ENCODE measurements at places on chromosomes 12 and 14.
A peak's percentile ranks its signal among the peaks of the same experiment; 100 is the strongest.

- DNase-seq, result no peak
These were observed 117.7 kb downstream of the PRKCH start for GRCh38 chr14:61438860-61439765.

DNA sequence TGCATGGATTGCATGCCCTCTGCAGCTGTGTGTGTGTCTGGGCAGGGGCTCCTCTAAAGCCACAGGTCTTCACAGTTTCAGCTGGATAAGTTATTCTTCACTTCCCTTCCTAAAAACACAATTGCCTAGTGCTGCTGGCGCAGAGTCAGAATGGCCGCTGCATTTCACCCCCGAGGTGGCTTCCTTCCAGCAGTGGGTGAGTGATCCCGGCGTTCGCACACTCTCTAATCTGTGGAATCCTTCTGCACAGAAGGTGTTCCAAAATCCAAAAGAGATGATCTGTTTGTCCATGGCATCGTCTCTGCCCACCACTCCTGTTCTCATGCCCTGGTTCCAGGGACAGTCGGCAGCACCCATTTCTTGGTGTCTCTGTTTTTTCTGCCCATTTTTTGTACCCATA, 340.7 kb downstream of the DPF3 start:
- no peak for DNase-seq

GRCh38 chr12:26188127-26188526, 7.2 kb upstream of the SSPN start:
- no peak for DNase-seq

DNA sequence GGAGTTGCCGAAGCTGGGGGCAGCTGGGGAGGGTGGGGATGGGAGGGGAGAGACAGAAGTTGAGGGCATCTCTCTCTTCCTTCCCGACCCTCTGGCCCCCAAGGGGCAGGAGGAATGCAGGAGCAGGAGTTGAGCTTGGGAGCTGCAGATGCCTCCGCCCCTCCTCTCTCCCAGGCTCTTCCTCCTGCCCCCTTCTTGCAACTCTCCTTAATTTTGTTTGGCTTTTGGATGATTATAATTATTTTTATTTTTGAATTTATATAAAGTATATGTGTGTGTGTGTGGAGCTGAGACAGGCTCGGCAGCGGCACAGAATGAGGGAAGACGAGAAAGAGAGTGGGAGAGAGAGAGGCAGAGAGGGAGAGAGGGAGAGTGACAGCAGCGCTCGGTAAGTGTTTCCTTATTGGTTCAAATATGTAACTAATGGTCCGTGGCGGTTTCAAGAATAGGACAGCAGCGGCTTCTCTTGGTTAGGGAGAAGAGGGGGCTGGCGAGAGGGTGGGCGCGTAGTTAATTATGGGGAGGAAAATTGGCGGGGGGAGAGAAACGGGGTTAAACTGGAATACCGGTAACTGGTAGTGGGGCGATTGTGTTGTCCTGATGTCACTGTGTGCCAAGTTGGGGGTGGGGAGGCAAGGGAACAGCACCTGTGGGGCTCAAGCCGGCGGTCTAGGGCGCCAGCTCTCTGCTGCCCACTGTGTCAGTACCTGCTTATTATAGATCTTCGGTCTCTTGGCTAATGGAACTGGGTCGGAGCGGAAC, 8.4 kb downstream of the HOXC8 start:
- no peak for DNase-seq

- DNase-seq, result no peak
These were observed 521 bp upstream of the GMFB start for GRCh38 chr14:54489318-54489683.

DNA sequence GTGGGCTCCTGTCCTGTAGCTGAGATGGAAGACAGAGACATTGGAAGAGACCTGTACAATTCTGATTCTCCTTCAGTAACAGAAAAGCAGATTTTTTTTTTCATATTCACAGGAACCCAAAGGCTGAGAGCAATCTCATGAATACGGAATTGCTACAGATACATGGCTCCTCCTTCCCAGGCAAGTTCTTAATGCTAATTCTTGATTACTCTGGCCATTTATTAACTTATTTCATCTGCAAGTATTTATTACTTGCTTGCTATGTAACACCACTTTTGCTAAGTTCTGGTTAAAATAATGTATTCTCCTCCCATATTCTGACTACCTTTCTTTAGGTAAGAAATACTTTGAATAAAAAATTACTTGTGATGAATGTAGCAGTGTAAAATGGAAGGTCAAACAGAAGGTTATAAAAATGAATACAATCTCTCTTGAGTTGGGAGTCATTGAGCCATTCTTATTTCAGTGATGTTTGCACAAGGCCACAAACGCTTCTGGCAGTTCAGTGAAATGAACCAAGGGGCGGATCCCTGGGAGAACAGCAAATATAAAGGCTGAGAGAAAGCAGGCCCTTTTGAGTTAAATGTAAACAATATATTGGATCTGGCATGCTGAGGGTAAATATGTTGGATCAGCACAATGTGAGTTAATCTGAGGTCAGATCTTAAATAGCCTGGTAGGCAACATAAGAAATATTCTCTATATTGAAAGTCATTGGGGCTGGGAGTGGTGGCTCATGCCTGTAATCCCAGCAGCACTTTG, 37.6 kb downstream of the MUCL1 start:
- DNase-seq, result no peak

- peak; percentile 86 for DNase-seq
These were observed 1120.8 kb upstream of the TMEM132C start for GRCh38 chr12:127145929-127146789.

DNA sequence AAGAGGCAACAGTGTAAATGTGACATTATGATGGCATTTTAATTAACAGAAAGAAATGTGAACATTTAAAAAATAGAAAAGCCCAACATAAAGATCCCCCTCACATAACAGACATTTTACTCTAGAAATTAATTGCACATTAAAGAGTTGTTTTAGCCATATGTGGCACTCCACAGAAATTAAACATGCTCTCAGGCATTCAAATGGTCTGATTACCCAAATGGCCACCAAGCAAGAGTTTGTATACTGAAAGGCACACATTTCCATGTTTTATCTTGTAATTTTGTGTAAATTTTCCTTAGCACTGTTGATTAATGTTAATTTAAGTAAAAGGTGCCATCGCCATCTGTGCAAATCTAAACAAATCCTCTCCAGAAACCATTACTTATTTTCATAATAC, 43.5 kb downstream of the GTF2A1 start:
- no peak for DNase-seq
